ENCODE measurements at places on chromosomes 6 and 20.

DNA sequence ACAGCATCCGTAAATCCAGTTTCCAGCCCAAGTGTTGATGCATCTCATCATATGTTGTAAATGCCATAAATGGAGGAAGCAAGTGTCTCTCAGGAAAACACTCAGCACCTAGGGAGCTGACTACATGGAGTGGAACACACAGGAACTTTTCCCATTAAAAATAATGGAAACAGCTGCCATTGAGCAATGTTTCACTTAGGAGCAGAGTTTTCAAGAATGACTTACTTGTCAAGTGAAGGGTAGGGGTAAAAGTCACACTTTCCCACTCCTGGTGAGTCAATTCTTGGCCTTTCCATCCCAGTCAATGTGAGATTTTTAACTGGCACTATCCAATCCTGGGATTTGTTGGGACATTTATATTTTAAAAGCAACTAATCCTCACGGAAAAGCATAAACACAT lies 119.4 kb upstream of the ASF1A start:
- DNase-seq = no peak

GRCh38 chr6:28585335-28585734 lies 59.7 kb downstream of the GPX5 start:
- DNase-seq = no peak

DNA sequence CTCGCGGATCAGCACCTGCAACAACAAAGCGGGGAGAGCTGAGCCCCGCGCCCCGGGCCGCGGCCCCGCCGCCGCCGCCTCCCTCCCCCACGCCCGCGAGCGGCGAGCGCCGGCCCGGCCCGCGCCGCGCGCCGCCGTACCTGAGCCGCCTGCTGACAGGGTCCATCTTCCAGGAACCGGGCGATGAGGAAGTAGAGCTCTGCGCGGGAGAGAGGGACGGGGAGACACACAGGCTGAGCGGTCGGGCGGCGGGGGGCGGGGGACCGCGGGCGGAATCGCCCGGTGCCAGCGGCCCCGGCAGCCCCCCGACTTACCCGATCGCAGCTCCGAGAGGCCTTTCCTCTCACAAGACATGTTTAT lies 359 bp downstream of the PHIP start:
- DNase-seq = no peak

- DNase-seq = no peak
Measured at GRCh38 chr6:12178521-12178920, 111.6 kb upstream of the EDN1 start.

GRCh38 chr6:47188588-47189021 lies 121.1 kb downstream of the TNFRSF21 start:
- no peak for DNase-seq

- DNase-seq = no peak
Measured at GRCh38 chr20:63673951-63674350, 15.8 kb downstream of the RTEL1 start.

- no peak for DNase-seq
Measured at GRCh38 chr20:39152126-39152525, 190.0 kb downstream of the DHX35 start.

DNA sequence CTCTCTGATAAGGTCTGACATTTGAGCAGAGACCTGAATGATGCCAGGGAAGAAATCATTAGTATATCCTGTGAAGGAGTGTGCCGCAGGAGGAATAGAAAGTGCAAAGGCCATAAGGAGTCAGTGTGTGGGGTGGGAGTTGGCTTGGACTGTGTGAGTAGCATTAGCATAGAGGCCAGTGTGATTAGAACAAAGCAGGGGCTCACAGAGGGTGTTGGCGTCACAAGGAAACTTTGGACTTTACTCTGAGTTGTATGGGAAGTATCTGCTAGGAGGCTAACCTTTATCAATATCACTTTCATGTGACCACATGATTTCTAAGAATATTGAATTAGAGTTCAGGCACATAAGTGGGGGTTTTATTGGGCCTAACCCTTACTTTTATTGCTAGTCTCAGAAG lies 12.1 kb downstream of the TMEM200A start:
- DNase-seq = no peak

DNA sequence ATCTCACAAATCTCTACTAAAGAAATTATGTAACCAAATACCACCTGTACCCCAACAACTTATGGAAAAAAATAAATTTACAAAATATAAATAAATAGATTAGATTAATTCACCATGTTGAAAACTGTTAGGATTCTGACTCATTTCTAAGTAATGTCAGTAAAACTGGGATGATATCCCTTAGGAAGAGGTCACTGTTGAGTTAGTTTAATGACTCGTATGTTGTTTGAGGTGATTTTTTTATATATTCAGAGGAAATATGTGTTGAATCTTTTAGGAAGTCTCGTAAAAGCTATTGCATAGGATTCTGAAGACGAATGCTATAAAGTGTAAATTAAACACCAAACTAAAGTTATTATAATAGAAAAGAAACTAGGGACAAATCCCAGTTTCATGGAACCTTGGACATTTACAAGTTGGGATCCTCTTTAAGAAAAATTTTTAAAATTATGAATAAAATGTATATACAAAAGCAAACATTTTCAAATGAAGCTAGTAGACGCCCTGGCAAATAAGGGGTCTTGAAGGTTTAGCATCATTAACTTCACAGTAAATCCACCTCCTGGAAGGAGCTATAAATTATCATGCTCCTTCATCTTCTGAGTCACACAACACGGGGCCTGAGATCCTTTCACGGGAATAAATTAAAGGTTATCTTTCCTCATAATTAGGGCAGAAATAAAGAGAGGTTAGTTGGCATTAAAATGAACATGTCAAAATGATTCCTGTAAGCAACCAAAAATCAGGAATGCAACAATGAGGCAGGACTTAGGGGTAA lies 37.0 kb upstream of the POU3F2 start:
- DNase-seq = no peak

DNA sequence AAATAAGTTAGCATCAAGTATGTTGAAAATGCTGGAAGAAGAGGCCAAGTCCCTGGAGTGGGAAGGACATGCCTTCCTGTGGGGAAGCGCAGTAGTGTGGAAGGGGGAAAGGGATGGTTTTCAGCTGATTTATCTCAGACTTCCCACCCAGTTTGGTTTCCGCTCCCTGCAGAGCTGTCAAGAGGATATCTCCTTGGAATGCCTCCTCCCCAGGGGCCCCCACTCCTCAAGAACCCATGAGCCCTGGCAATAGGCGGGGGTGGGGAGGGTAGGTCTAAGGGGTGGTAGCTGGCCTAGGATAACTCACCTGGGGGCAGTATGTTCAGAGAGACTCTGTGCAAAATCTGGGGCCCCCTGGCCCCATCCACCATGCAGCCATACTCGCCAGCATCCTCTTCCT lies 696 bp downstream of the TREML1 start:
- DNase-seq = no peak

- peak; percentile 65 for DNase-seq
Measured at GRCh38 chr20:49610691-49611538, 43.0 kb upstream of the PTGIS start.

GRCh38 chr6:153130515-153131036 lies 506 bp downstream of the RGS17 start:
- no peak for DNase-seq

- DNase-seq = no peak
Measured at GRCh38 chr6:158379336-158379735, 67.1 kb downstream of the TULP4 start.

DNA sequence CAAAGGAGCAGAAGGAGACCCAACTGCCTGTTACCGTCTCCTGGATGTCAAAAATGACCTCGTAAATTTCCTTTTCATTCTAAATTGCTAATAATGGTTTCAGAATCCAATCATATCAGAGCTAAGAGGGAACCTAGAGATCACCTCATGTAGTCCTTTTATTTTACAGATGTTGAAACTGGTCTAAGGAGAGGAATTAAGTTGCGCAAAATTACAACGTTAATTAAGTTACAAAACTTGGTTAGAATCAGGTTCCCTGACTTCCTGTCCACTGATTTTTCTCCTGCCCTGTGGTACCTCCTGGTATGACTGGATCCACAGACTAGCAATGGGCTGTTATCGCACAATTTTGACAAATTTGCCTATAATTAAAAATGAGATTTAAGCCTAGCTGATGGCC lies 9.0 kb upstream of the STK38 start:
- DNase-seq = no peak

DNA sequence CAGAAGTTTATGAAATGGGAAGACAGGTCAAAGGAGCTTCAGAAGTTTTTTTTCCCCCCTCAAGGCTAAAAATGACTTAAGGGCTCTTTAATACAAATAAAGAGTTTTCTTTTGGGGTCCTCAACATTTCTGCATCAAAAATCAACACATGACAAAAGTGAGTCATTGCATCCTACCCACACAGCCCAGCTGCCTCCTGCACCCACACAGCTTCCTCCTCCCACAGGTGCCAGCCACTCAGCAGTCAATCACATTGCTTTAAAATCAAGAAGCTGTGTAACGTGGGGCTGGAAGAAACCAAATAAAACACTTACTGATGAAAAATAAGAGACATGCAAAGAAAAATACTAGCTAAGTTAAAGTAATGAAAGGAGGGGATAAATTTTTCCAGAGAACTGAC lies 68.5 kb downstream of the MAP3K5 start:
- DNase-seq = peak; percentile 46

- DNase-seq = no peak
Measured at GRCh38 chr6:141388666-141389065, 744.1 kb upstream of the GJE1 start.

DNA sequence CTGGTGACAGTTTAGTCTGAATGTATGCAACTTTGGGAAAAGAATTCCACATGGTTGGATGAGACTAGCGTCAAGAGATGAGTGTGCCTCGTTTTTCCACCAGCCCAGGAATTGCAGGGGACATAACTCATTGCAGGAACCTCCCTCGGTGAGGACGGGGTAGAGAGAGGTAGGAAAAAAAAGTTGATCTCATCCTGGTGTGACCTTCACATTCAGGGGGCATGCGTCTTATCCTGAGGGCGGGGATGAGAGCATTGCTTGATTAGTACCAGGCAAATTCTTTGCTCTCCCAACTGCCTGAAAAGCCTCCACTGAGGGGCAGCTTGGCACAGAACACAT lies 11.8 kb downstream of the TLDC2 start:
- no peak for DNase-seq

DNA sequence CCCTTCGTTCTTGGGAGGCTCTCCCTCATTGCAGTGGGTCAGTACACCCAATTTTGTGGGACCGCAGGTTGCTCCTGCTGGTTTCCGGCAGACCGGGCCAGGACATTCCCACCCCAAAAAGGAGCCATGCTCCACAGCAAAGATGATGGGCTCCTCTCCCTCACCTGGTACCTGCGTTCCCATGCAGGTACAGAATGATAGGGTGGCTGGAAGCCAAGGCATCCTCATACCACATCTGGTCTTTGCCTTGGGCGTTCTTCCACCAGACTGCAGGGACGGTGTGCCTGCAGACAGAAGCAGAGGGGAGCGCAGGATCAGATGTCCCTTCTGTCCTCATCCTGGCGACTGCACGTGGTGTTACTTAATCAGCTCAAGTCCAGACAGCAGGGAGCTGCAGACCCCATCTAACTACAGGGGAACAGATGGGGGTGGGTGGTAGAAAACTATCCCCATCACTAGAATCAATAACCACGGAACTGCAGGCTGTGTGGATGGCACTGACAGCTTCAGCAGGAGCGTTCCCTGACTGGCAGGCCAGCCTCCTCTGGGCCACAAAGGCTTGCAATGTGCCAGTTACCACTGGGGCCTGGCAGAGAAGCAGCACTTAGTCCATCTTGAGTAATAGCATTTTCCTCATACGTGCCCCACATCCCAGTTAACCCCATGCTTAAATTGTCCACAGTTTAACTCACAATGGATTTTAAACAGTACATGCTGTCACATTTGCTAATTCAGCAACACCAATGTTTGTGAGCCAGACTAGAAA lies 70.4 kb downstream of the ABHD12 start:
- no peak for DNase-seq

GRCh38 chr6:152026291-152026690 lies 218.8 kb downstream of the ESR1 start:
- DNase-seq = no peak

DNA sequence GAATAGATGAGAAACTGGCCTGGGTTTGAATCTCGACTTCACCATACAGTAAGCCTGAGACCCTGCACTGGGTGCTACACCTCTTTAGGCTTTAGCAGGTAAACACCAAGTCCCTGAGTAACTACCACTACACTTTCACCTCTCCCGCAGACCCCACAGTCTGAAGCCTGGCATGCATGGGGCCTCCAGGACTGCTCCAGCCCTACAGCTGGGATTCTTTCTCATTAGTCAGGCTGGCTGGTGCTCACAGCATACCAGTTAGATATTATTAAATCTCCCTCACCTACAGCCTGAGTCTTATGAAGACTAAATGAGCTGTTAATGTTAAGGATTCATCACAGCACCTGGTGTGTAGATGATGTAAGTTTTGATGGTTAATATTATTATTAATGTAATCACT lies 388.7 kb downstream of the ARHGAP18 start:
- no peak for DNase-seq

DNA sequence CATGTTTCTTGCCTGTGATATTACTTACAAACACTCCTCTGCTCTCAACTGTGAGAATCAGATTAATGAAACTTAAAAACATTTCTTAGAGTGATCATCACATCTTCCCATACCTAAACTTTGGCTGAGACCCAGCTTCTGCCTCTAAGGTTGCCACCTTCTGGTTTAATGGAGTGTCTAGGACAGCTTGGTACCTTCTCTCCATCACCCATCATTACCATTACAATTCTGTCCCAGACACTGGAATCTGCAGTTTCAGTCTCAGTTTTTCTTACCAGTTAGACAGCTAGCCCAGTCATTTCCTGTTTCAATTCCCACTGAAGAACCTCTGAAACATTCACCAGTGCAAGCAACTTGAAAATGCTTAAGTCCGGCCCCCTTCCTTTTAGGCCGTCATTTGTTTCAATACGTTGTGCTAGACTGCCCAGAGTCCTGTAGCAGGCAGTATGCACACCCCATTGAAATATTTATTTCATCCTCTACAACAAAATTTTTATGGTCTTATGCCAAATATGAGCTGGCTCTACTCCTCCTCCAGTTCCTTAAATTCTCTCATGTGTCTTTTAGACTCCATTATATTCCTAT lies 107.0 kb upstream of the FOXO3 start:
- DNase-seq = no peak

- no peak for DNase-seq
Measured at GRCh38 chr20:25005220-25005619, 12.7 kb upstream of the APMAP start.

GRCh38 chr6:113625850-113626249 lies 231.3 kb upstream of the MARCKS start:
- DNase-seq = no peak

- DNase-seq = no peak
Measured at GRCh38 chr6:84074988-84075781, 41.6 kb downstream of the MRAP2 start.

GRCh38 chr6:42257063-42257462 lies 39.4 kb upstream of the MRPS10 start:
- no peak for DNase-seq

Data from stimulated activated CD4-positive, alpha-beta T cell treated with anti-CD3 and anti-CD28 coated beads, TNF-alpha, amount 100 ng/mL, for 4 hours (primary cell).